ENCODE measurements at places on chromosomes 12 and 14.

DNA sequence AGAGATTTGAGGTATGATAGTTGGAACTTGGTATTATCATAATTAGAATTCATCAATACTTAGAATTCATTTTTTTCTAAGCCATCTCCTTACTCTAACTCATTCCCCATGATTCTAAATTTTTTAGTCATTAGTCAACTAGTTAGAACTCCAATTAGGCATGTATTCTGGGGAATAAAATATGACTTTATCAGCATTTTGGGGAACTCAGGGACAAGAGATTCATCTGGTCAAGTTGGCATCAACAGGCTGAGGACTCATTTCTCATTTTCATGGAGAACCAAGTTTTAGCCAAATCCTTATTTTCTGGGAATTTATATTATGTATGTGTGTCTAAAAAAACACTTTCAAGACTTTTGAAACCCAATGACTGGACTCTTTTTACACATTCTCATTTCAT lies 29.2 kb downstream of the DIP2B start:
- DNase-seq = no peak

DNA sequence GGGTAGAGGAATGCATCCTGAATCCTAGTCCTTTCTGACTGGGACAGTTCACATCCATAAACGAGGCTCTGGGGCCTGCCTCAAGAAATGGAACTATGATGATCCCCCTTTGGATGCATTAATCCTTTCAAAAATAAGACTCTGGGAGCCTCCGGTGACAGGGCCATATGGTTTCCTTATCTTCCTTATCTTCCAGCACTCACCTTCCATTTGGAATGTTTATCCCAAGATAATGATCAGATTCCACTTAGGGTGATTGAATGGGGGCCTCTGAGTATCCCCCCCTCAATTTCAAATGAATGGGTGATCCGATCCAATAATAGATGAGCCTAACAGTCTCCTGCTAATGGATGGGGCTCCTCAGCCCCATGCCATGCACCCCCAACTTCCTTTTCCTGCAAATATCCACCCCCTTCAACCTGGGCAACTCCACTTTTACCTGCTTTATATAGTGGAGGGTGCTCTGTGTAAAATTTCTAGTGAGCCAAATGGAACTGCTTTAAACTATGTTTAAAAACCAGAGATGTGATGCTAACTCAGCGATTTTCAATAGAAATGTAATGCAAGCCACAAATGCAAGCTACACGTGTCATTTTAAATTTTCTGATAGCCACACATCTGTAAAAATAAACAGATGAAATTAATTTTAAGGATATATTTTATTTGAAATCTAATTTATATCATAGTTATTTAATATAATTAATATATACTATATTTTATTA lies 157.8 kb downstream of the ZFP36L1 start:
- DNase-seq = peak; percentile 53

DNA sequence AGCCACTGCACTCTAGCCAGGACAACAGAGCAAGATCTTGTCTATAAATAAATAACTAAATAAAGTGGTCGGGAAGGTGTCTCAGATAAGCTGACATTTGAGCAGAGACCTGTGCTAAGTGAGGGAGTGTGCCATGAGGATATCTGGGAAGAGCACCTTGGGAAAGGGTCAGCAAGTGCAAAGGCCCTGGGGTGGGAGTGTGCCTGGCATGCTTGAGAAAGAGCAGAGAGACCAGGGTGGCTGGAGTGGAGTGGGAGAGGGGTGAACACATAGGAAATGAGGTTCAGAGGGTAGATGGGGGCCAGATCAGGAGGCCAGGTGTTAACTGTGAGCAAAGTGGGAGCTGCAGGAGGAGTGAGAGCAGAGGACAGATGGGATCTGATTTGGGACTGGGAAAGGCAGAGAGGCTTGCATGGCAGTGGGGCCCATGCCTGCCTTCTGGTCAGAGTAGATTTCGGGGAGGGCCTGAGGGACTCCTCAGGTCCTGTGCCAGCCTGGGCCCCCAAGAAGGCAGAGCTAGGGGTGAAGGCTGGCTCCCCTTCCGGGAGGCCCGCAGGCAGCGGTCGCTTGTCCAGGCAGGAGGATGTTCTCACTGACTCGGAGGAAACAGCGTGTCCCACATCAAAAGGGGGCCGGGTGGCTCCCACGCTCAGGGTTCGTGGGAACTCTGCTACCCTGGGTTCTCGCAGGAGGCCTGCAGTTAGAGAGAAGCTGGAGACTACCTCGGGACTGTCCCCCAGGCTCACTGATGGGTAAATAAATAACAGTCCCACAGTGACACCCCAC lies 32.6 kb downstream of the DTX1 start:
- no peak for DNase-seq

DNA sequence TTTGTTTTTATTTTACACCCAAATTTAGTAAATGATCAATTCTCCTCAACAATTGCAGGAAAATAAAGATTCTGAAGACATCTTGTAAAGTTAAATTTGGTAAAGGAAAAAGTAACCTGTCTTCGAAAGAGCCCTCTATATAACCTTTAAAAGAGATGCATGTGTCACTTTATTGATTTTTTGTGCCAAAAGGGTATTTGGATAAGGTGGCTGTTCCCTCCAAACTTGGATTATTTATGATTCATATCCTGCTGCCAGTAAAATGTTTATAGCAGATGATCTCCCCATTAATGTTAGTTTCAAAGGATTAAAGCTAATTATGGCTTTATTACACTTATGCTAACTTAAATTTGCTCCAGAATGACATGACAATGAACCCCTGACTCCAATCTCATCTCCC lies 98.8 kb downstream of the DUSP6 start:
- no peak for DNase-seq

DNA sequence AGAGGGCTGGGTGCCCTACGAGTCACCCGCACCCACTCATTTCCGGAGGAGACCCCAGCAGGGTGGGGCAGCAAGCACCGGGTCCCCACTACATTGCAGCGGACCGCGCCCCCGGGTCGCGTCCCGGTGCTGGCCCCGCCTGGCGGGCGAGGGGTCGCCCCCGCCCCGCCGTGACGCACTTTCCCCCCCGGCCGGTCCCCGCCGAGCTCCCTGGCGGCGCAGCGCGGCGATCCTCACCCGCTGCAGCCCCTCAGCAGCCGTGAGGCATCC lies 106.1 kb downstream of the PRICKLE1 start:
- peak; percentile 27 for DNase-seq

DNA sequence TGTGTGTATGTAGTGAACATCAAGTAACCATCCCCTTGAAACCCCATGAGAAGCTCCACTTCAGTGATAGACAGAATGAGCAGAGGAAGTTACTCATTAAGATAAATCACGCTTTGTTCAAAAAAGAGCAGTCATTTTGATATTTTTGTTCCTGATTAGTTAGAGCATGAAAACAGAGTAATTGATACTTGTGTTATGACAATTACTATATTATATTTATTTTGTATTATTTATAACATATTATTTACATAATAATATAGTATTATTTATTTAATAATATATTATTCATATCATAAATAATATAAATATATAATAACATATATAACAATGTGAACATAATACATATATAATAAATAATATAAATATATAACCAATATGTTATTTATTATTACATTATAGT lies 580.9 kb downstream of the SOX5 start:
- no peak for DNase-seq

DNA sequence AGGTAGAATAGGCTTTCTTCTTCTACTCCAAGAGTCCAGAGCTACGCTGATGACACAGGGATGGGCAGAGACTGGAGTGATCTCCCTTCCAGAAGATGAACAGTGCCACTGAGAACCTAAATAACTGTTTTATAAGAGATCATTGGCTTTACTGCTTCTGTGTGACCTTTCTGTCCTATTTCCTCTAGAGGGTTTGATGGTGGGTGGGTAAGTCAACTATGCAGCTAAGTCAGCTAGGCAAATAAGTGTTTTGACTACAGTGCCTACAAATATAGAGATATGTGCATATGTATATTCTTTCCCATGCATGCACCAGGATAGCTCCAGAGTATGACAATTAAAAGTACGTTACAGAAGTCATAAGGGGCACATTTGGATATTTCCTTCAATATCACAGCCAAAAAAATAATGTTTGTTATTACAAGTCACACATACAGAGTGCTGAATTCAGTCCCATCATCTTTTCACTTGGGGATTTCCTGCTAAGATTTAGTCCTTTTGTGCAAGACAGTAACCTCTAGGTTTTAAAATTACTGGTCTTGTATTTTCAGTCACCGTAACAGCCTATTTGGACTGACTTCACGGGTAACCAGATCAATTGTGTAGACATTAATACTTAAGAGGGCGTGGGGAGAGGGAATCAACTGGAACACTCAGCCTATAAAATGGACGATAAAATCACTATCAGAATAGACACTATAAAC lies 412.6 kb upstream of the SOX5 start:
- DNase-seq = no peak

DNA sequence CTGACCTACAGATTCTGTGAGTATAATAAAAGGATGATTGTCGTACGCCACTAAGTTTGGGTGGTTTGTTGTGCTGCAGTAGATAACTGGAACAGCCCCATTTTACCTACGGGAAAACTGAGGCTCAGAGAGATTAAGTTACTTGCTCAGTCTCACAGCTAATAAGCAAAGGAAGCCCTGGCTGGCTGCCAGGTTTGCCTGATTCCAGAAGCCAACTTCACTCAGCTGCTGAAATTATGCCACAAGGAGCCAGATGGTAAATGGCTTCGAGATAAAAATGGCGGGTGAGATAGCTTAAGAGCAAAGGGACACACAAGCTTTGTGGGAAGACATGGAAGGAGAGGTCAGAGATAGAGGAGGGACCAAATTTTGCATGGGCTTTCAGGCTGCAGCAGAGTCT lies 191.5 kb upstream of the NOS1 start:
- no peak for DNase-seq

- no peak for DNase-seq
Observed at GRCh38 chr12:111186347-111186746, 182.5 kb downstream of the PHETA1 start.

DNA sequence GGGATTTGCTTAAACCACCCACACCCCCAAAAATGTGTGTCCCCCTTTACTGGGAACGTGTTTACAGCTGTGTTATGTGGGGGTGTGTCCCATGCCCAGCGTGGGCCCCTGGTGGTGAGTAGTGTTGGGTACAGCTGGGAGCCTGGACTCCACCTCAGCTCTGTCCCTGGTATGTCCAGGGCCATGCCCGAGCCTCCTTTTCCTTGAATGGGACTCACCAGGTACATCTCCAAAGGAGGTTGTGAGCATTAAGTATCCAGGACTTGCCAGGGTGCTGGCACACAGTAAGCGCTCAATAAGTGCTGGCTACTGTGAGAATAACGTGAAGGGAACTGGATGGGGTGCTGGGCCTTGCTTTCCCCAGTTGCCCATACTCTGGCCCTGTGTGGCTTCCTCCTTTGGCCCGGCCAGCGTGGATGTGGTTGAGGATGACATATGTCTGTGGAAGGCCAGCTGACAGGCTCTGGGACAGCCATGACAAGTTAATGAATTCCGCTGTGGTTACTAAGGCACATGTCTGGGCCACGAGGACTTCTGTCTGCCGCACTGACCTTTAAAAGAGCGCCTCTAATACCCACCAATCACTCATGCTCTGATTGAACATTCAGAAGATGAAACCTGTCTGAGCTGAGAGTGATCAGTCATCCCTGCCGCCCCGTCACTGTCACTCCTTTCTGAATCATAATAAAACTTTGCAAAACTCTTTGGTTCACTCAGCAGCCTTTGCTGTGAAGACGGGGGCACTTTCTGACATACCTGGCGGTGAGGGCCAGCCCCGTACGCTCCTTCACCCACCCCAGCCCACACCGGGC lies 74.7 kb downstream of the DIO3 start:
- DNase-seq = no peak

- no peak for DNase-seq
Observed at GRCh38 chr12:102016472-102016871, 45.3 kb downstream of the WASHC3 start.

GRCh38 chr14:105492971-105493871 lies 2.2 kb downstream of the TEDC1 start:
- no peak for DNase-seq

DNA sequence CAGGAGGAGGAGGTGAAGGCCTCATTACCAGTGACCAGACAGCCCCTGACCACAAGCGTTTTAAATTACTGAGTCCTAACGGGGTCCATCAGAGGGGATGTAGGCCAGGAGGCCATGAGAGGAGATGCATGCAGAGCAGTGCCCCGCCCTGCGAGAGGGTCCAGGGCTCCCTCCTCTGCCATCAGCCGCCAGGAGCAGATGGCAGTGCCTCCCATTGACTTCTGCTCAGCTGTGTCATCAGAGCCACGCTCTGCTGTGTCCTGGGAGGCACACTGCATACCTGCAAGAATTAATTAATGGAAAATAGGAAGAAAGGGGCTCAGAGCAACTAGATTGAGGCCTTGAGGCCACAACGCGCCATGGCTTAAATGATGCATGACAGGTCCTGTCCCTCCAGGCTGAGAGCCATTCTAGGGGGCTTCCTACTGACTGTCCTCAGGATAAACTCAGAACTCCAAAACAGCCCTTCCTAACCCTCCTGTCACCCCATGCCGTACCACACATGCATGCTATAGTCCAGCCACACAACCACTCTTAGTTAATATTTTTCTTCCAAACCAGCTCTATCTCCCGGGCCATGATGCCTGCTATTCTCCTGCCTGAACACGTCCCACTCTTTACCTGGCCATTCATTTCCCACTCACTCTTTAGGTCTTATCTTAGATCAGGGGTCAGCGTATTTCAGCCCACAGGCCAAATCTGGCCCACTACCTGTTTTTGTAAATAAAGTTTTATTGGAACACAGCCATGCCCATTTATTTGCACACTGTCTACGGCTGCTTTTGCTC lies 235.8 kb downstream of the KSR2 start:
- no peak for DNase-seq

DNA sequence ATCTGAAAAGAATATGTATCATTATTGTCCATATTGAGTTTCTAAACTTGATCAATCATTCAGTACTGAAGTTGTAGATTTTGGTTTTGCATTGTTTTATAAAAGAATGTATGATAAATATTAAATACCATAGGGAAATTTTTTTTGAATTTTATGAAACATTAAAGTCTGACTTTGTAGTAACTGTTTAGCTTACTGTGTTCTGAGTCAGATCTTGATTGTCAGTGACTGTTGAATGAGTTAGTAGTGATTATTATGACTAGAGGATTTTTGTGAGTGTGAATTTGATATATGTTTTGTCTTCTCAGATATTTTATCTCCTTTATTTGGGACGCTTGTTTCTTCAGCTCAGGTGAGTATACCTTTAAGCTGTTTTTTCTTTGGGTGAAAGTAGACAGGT lies 10.1 kb downstream of the TDP1 start:
- no peak for DNase-seq

GRCh38 chr14:79017561-79017960 lies 847.4 kb downstream of the NRXN3 start:
- no peak for DNase-seq

- no peak for DNase-seq
Observed at GRCh38 chr12:11707535-11707934, 58.1 kb downstream of the ETV6 start.

DNA sequence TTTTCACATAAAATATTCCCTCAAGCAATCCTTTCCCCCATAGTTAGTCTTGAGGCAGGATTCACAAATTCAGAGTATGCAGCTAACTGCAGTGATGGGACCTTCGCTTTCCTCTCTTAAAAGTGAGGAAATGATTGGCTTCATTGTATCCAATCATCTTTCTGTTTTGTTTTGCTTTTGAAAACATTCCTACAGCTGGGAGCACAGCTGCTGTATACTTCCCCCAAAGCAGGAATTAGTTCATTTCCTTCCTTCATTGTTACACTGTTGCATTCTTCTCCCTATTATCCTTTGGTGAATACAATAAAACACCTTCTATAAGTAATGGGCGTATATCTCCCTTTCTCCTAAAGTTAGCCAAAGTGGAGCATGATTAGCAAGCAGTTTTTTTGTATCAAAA lies 9.4 kb upstream of the GAS2L3 start:
- DNase-seq = no peak

GRCh38 chr14:93092606-93093556 lies 22.8 kb downstream of the ITPK1 start:
- DNase-seq = no peak
